ENCODE measurements at places on chromosomes 5 and 9.
A peak's percentile ranks its signal among the peaks of the same experiment; 100 is the strongest.

GRCh38 chr9:14723301-14723700 is 768 bp upstream of the CER1 start:
- DNase-seq, result no peak

- DNase-seq, result peak; percentile 10
These were observed 5.9 kb upstream of the FBXL17 start for GRCh38 chr5:108387758-108388157.

DNA sequence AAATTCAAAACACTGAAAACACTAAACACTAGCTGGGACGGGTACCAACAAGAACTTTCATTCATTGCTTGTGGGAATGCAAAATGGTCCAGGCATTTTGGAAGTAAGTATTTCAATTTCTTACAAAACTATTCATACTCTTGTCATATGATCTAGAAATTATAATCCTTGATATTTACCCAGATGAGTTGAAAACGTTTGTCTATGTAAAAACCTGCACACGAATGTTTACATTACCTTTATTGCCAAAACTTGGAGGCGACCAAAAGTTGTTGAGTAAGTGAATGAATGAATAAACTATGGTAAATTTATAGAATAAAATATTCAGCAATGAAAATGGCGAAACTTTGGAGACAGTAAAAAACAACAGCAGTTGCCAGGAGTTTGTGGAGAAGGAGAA is 222.1 kb upstream of the EDIL3 start:
- no peak for DNase-seq

DNA sequence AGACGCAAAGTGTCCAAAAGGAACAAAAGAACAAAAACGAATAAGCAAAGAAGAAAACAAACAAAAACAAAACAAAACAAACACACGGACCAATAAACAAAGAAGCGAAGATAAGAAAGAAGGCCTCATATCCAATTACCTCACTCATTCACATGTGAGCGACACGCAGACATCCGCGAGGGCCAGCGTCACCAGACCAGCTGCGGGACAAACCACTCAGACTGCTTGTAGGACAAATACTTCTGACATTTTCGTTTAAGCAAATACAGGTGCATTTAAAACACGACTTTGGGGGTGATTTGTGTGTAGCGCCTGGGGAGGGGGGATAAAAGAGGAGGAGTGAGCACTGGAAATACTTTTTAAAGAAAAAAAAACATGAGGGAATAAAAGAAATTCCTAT is 28.3 kb upstream of the WWC1 start:
- no peak for DNase-seq

- DNase-seq, result no peak
These were observed 447.7 kb downstream of the EFNA5 start for GRCh38 chr5:107223066-107223465.

- DNase-seq, result no peak
These were observed 247.7 kb upstream of the ZNF462 start for GRCh38 chr9:106615118-106615889.

GRCh38 chr9:131722255-131722654 is 17.6 kb downstream of the RAPGEF1 start:
- no peak for DNase-seq
